ENCODE measurements at places on chromosomes 3 and 15.

- peak; percentile 79 for DNase-seq
Measured at GRCh38 chr3:58009026-58009748, 965 bp downstream of the FLNB start.

DNA sequence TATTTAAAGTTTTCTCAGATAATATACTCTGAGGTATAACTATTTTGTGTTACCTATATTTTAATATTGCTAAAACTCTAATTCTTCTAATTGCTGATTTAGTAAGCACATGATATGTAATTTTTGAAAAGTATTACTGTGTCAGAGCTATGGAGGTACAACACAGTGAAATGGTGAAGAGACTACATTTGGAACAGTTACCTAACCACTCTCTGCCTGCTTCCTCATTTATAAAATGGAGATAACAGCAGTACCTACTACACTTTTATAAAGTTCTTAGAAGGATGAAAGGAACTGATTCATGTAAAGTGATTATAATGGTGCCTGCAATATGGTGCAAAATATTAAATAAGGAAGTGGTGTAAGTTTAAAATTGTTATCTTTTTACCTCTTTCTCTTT lies 16.3 kb upstream of the NEK10 start:
- no peak for DNase-seq

GRCh38 chr3:100260081-100260684 lies 609 bp upstream of the TBC1D23 start:
- peak; percentile 62 for DNase-seq

- no peak for DNase-seq
Measured at GRCh38 chr3:152174876-152175527, 93.7 kb upstream of the MBNL1 start.

- DNase-seq: no peak
Measured at GRCh38 chr3:141365201-141365600, 3.1 kb upstream of the ZBTB38 start.

- DNase-seq: no peak
Measured at GRCh38 chr3:115239717-115240116, 92.6 kb upstream of the ZBTB20 start.

DNA sequence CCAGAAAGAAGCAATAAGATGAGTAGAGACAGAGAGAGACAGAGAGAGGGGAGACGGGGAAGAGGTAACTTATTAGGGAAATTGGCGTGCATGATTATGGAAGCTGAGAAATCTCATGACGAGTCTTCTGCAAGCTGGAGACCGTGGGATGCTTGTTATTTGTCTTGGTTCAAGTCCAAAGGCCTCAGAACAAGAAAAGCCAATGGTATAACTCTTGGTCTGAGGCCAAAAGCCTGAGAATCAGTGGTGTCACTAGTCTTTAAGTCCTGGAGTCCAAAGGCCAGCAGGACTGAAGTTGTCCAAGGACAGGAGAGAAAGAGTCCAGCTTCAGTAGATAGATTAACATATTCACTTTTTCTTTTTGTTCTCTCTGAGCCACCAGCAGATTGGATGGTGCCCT lies 613.6 kb downstream of the CADM2 start:
- no peak for DNase-seq

DNA sequence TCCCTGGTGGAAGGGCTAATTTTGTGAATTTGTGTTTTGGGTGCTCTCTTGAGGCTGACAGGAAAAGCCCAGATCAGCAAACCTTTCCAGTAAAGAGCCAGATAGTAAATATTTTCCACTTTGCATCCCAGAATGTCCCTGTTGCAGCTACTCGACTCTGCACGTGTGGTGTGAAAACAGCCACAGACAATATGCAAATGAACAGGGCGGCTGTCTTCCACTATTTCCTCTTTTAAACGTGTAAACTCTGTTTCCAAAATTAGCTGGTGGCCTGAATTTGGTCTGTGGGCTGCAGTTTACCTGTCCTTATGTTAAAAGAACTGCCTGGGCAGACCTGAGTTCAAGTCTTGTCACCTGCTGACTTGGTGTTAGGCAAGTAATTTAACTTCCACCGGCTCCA lies 202.7 kb downstream of the EDEM1 start:
- no peak for DNase-seq

GRCh38 chr15:66565741-66566144 lies at the start of gene LCTL:
Gene LCTL, minus strand, starts transcription at chr15:66565998. Its CDS starts 633 bp downstream, at chr15:66565365.
- no peak for DNase-seq

GRCh38 chr3:9951126-9951525 lies 1.1 kb downstream of the PRRT3 start:
- no peak for DNase-seq

DNA sequence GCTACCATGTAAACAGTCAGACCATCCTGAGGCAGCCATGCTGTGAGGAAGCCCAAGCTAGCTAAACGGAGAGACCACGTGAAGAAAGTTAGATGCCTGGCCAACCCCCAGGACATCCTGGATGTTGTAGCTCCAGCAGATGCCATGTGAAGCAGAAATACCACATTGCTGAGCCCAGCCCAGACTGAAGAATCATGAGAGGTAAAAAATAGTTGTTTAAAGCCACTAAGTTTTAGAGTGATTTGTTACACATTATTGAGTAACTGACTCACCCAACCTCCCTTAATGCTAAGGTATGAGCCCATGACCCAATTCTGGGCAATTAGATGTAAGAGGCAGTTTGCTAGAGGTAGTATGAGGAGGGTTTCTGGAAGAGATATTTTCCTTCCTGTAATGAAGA lies 200.5 kb downstream of the THRB start:
- no peak for DNase-seq

DNA sequence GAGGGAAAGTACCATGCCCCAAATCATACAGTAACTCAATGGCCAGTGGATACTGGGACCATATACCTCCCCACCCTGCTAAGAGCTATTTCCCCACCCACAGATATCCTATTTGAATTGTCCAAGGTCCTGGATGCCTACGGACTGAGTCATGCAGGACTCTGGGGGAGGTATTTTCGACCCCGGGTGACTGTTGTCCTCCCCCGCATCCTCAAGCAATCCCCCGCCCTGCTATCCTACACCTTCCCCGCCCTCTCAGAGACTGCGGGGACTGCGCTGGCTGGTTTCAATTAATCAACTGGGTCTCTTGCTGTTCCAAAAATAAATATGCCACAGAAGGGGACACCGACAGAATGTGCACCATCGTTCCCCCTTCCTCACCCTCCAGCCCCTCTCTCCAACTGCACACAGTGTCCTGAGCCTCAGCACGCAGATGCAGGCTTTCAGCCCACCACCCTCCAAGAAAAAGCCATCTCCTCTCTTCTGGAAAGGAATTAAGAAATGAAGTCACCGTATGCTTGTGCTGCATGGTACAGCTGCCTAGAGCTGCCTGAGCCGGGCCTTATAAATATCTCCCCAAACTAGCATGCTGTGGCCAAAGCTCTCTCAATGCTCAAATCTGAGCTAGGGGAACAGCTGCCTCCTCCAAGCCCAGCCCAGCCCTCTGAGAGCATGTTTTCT lies 8.1 kb downstream of the CAV3 start:
- DNase-seq: peak; percentile 13

DNA sequence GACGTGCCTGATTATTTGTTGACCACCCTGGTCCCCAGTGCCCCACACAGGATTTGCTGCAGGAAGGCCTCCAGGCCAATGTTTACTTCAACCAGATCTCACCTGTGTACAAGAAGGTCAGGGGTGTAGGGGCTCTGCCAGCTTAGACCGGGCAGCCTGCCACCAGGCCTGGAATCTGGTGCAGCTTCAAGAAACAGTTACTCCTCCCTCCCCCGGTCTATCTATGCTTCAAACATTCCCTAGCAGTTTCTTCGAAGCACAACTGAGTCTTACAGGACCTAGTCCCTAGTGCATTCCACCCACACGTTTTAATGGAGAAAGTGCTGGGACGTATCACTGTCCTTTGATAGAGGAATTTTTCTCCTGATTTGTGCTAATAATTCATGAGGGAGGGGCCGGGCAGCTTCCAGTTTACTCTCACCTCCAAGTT lies 8.0 kb downstream of the SH3BP5 start:
- no peak for DNase-seq

- DNase-seq: no peak
Measured at GRCh38 chr3:41304593-41304992, 105.3 kb downstream of the CTNNB1 start.

DNA sequence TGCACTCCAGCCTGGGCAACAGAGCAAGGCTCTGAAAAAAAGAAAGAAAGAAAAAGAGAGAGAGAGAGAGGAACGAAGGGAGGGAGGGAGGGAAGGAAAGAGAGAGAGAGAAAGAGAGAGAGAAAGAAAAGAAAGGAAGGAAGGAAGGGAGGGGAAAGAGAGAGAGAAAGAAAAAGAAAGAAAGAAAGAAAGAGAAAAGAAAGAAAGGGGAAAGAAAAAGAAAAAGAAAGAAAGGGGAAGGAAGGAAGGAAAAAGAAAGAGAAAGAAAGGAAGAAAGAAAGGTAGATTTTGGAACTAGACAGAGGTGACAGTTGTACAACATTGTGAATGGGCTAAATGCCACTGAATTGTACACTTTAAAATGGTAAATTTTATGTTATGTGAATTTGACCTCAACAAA lies 5.3 kb upstream of the SRGAP3 start:
- no peak for DNase-seq

- no peak for DNase-seq
Measured at GRCh38 chr3:67781871-67782270, 127.5 kb upstream of the SUCLG2 start.

GRCh38 chr15:55740981-55741832 lies 1.7 kb downstream of the PRTG start:
- no peak for DNase-seq

DNA sequence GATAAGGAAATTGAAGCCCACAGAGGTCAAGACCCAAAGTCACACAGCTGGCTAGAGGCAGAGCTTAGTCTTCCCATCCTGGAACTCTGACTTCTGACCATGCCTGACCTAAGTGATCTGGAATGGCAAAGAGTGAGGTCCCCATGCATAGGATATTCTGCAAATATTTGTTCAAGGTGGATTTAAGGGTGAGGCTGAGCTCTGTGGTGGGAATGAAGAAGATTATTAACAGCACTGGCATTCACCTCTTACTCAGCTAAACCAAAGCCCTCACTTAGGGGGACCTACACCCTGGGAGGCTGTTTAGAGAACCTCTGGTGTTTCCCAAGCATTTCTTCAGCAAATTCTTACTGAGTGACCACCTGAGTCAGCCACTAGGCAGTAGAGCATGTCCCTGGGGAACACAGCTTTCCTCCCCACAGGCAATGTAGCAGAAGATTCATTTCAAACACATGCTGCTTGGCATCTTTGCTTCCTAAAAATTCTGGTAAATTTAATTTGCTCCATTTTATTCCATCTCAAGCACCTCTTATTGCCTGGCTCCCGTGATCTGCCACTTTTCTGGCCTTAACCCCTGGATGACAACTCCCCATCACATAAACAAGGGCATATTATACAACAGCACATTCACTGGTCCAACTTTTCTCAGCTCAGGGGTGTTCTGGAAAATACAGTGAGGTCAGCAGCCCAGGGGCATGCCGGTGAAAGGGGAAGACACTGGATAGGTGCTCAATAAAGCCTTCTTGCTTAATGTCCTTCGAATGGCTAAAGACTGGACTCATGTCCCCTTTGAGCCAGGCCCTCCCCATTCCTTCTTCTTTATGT lies 176.0 kb downstream of the ABHD5 start:
- DNase-seq: no peak

DNA sequence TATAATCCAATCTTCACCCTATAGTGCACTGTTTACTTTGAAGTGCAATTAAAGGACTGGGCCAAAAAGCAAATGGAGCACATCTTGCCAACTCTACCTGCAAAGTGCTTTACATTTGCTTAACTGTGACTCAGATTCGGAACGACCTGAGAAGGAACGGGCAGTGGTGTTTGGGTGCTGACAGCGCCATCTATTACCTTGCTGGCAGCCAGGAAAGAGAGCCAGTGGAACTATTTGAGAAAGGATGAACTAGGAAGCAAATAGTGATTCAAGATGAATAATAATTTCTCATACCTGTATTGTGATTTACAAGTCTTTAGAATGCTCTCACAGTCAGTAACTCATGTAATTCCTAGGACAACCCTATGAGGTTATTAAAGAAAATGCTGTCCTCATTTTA lies 312.9 kb downstream of the PDCD6IP start:
- no peak for DNase-seq

DNA sequence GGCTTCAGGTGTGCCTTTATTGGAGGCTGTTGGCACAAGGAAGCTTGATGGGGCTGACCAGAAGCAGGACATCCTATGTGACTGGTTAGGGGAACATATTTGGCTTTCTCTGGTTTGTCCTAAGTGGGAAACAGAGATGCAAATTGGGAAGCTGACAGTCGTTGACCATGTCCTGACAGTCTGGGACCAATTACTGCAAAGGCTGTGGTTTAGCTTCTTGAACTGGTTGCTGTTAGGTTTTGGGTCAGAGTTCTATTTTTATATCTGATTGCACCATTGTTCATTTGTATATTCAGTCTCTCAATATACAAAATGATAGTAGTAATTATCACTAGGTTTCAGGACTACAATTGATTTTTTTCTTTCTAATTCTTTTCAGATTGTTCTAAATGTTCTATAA lies 36.8 kb downstream of the SNTN start:
- DNase-seq: no peak

GRCh38 chr3:7436542-7436941 lies 575.6 kb downstream of the GRM7 start:
- DNase-seq: no peak

DNA sequence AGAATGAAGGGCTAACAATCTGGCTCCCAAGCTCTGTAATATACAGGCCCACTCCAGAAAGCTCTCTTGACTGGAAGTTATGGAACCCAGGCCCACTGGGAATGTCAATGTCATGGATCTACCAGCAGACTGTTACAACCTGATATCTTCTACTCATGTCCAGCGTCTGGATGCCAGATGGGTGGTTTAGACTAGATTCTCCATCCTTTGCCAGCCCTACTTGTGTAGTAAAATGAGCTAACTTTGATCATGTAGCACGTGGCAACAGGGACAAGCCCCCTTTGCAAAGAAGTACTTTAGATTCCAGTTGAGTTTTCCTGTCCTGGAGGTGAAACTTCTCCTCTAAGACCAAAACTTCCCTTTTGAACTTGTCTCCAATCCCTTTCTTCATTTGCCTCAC lies 55.1 kb downstream of the HEG1 start:
- no peak for DNase-seq

DNA sequence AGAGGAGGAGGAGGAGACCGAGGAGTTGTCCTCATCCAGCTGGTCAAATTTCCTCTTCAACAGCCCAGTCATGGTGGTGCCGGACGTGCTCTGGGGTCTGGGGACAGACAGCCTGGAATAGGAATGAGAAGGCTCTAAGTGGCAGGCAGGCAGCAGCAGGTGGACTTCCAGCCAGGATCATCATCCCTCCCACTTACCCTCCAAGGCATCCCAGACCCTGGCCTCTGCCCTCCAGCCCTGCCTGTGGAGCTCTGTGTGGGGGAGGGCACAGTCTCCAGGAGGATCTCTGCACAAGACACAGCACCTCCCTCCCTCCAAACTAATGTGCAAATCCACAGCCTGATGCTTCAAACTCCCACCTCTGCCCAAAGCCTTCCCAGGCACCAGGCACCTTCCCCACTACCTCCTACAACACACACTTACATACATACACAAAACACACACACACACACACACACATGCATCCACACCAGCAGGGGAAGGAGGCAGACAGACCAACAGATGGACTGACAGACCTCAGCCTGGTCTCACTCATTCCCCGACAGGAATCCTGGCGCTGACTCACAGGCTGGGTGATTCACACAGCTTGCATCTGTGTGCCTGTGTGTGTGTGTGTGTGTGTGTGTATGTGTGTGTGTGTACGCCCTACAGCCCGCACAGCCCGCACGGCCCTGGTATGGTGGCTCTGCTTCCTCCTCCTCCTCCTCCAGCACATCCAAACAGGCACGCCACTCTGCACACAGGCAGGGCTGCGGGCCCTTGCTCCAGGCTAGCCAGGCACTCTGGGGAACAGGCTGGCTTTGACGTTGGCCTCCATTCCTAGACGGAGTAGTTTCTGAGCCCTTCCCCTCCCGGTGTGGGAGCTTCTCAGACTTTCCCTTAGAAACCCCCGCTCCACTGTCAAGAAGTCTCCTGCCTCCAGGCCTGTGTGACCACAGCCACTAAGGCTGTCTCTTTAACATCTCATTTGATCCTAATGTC lies 6.5 kb downstream of the CSRNP1 start:
- peak; percentile 82 for DNase-seq

Measured in activated CD8-positive, alpha-beta memory T cell treated with anti-CD3 and anti-CD28 coated beads for 24 hours (primary cell).